ENCODE measurements at places on chromosomes 7 and 10.

- DNase-seq: peak; percentile 30
Measured at GRCh38 chr10:83983578-83984255, 155.6 kb upstream of the GHITM start.

DNA sequence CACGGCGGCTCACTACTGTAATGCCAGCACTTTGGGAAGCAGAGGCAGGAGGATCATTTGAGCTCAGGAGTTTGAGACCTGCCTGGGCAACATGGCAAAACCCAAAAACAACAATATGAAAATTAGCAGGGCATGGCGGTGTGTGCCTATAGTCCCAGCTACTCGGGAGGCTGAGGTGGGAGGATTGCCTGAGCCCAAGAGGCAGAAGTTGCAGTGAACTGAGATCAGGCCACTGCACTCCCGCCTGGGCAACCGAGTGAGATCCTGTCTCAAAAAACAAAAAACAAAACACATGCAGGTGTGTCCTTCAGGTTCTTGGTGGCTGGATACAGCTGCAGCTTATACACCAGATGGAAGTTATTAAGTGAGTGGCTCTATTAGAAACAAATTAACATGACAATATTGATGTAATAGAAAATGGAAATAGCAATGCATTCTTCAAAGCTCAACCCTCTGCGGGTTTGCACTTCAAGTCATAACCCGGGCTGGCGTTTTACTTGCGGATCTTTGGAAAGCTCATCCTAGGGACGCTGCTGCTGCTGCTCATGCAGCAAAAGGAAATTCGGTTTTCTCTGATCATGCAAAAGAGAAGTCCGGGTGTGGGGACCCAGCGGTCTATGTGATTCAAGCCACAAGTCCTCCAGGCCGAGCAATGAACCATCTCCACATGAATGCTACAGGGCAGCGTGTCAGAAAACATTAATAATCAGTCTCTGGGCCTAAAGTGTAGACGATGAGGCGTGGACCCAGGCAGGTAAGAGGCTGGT, 281.9 kb downstream of the PRPF18 start:
- DNase-seq: no peak

DNA sequence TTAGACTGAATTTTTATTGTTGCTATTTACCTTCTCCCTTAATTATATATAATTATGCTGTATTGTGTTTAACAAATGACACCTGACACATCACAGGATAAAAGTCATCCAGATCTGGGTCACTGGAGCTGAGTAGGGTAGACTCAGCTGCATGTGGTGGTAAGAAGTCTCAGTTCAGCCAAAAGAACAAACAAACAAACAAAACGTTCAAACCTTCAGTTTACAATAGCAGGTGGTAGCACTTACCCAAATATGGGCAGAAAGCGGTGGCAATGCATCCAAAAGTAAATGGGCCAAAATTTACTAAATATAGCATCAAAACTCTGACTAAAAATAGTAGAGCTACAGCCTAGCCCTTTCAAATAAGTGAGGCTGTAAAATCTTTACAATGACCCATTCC, 42.2 kb downstream of the ZWINT start:
- no peak for DNase-seq

- no peak for DNase-seq
Measured at GRCh38 chr7:134419875-134420274, 39.0 kb downstream of the AKR1B1 start.

GRCh38 chr7:76023002-76023401, 24.8 kb downstream of the STYXL1 start:
- DNase-seq: no peak

DNA sequence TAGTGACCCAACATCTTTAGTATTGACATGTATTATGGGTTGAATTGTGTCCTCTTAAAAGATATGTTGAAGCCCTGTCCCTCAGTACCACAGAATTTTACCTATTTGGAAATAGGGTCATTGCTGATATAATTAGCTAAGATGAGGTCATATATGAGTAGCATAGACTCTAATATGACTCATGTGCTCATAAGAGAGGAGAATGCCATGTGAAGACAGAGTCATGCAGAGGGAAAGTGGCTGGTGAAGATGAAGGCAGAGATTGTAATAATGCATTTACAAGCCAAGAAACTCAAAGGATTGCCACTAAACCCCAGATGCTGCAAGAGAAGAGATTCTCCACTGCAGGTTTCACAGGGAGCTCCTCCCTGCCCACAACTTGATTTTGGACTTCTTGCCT, 496.4 kb downstream of the KIF20B start:
- peak; percentile 83 for DNase-seq

GRCh38 chr7:129790136-129790535, 162.6 kb downstream of the UBE2H start:
- peak; percentile 17 for DNase-seq
